Activated naive CD8-positive, alpha-beta T cell treated with anti-CD3 and anti-CD28 coated beads for 36 hours (primary cell): ENCODE measurements at places on chromosomes 6 and 20. TPM values are rescaled to one million over a fixed set of nuclear protein-coding genes. Genes with fewer than 3 reads are reported as not detected.

DNA sequence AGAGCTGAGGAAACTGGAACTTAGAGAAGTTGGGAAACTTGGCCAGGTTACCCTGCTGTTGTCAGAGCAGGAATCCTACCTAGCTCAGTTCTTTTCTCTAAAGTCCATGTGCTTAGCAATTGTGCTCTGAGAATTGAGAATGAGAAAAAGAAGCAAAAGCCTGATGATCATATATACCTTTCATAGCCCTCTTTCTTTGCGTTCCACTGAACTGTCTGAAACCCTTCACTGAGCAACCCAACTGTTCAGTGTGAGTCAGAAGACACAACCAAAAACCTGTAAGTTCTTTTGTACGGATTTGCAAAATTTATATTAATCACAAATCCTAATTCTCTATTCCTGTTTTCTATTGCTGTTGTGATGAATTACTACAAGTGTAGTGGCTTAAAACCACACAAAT lies 80.6 kb downstream of the PHF3 start:
- no peak overlapping the region for H3K27ac ChIP-seq
- H3K4me3 ChIP-seq = no peak overlapping the region
- H3K4me1 ChIP-seq = peaks cover 4% of the 10 kb centered on the region
- H3K36me3 ChIP-seq = peaks cover 22% of the 10 kb centered on the region

- H3K4me1 ChIP-seq = no peaks in the 10 kb centered on the region
- DNase-seq = no peak
- H3K27ac ChIP-seq = no peak overlapping the region
- H3K36me3 ChIP-seq = no peaks in the 10 kb centered on the region
- no peak overlapping the region for H3K4me3 ChIP-seq
Measured at GRCh38 chr6:98644063-98644462, 190.3 kb upstream of the POU3F2 start.

SNAP91 gene
- not detected for total RNA-seq

- H3K27me3 ChIP-seq = no peaks in the 10 kb centered on the region
- H3K4me3 ChIP-seq = no peak overlapping the region
- H3K36me3 ChIP-seq = peaks cover 10% of the 10 kb centered on the region
- DNase-seq = no peak
- H3K4me1 ChIP-seq = peaks cover 30% of the 10 kb centered on the region
Measured at GRCh38 chr6:73727114-73727513, 31.1 kb downstream of the CD109 start.

SH3BGRL2 gene
- 5.2 TPM for total RNA-seq

GRCh38 chr6:90849686-90850085 lies 262.8 kb upstream of the MAP3K7 start:
- no peaks in the 10 kb centered on the region for H3K36me3 ChIP-seq
- no peaks in the 10 kb centered on the region for H3K4me1 ChIP-seq
- DNase-seq = no peak
- no peak overlapping the region for H3K4me3 ChIP-seq

- H3K4me1 ChIP-seq = peaks cover 24% of the 10 kb centered on the region
- H3K36me3 ChIP-seq = peaks cover 3% of the 10 kb centered on the region
- DNase-seq = peak; percentile 3
- H3K27me3 ChIP-seq = peaks cover 13% of the 10 kb centered on the region
- H3K4me3 ChIP-seq = no peak overlapping the region
- no peak overlapping the region for H3K27ac ChIP-seq
Measured at GRCh38 chr6:14381829-14382677, 264.5 kb downstream of the CD83 start.

WFDC12 gene
- not detected for total RNA-seq

DNA sequence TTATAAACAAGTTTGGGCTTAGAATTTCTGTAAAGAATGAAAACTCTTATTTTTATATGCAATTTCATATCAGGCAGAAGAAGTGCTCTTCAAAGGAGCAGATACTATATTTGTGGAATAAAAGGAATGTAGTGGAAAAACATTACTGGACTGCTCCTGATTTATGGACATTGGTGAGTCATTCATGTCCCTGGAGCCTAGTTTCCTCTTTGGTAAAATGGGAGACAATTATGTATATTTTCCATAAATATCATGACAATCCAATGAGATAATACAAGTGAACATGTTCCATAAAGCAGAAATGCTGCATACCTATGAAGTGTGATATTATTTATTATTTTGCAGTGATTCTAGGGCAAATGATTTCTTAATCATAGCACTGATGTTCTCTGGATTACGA lies 445.8 kb upstream of the CITED2 start:
- no peak overlapping the region for H3K4me3 ChIP-seq
- DNase-seq = no peak
- H3K36me3 ChIP-seq = no peaks in the 10 kb centered on the region
- no peak overlapping the region for H3K27ac ChIP-seq
- H3K4me1 ChIP-seq = no peaks in the 10 kb centered on the region

- peaks cover 28% of the 10 kb centered on the region for H3K4me1 ChIP-seq
- DNase-seq = no peak
- H3K27me3 ChIP-seq = no peaks in the 10 kb centered on the region
- H3K36me3 ChIP-seq = no peaks in the 10 kb centered on the region
- peak overlapping the region; percentile 31 for H3K27ac ChIP-seq
Measured at GRCh38 chr20:57425150-57426013, 34.2 kb downstream of the RBM38 start.

GRCh38 chr20:10671919-10672623 lies 1.7 kb downstream of the JAG1 start:
- peak overlapping the region; percentile 65 for H3K4me3 ChIP-seq
- peaks cover 75% of the 10 kb centered on the region for H3K27me3 ChIP-seq
- no peaks in the 10 kb centered on the region for H3K36me3 ChIP-seq
- peaks cover 22% of the 10 kb centered on the region for H3K4me1 ChIP-seq
- no peak overlapping the region for H3K27ac ChIP-seq

OR5V1 gene
- total RNA-seq = not detected

NTSR1 gene
- total RNA-seq = not detected

DNA sequence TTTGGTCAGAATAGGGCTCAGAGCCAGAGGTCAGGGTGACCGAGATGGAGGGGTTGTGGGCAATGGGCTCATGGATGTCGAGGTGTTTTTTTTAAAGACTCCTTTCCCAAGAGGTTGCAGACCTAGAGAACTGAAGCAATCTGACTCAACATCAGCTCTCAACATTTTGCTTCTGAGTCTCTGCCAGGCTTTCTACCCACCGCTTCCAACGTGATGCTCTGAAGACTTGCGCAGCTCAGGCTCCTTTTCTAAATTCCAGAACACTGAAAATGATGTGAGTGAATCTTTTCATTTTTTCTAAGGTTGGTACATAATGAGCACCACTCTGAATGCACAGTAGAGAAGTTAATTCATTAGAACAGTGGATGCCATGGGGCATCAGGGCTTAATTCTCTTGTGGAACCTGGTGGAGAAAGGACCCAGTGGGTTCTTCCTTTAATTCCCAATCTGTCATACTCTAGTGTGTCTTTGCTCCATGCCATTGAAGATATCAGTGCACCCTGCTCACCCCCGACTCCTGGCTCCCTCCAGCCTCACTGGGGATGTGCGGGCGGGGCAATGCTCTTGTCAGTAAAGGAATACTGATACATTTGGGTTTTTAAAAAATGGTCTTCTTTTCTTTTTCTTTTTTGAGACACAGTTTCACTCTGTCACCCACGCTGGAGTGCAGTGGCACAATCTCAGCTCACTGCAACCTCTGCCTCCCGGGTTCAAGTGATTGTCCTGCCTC lies 17.0 kb upstream of the KIF13A start:
- no peak overlapping the region for H3K27ac ChIP-seq
- no peaks in the 10 kb centered on the region for H3K4me1 ChIP-seq
- H3K27me3 ChIP-seq = peaks cover 1% of the 10 kb centered on the region
- no peak for DNase-seq
- no peak overlapping the region for H3K4me3 ChIP-seq
- no peaks in the 10 kb centered on the region for H3K36me3 ChIP-seq

- H3K36me3 ChIP-seq = no peaks in the 10 kb centered on the region
- DNase-seq = no peak
- peaks cover 4% of the 10 kb centered on the region for H3K4me1 ChIP-seq
Measured at GRCh38 chr6:146909886-146910285, 294.3 kb upstream of the STXBP5 start.

DNA sequence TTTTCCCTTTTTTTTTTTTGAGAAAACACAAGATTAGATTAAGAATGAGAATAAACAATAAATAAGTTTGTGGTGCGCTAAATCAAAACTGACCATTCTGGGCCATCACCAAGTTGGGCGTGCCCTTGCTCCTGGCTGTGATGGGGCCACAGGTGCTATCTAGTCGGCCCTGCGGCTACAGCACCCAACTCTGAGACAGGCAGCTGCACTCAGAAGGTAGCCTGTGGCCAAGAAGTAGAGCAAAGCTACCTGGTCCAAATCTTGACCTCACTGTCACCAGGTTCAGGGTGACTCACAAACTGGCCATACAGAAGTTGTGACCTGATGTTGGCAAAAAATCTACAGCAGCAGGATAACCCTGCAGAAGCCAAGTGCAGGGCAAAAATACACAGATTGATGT lies 3.4 kb downstream of the TXNDC5 start:
- H3K27me3 ChIP-seq = no peaks in the 10 kb centered on the region
- peaks cover 19% of the 10 kb centered on the region for H3K36me3 ChIP-seq
- H3K4me3 ChIP-seq = no peak overlapping the region
- H3K27ac ChIP-seq = no peak overlapping the region

GRCh38 chr20:46230801-46231282 lies 77.5 kb downstream of the CDH22 start:
- H3K36me3 ChIP-seq = no peaks in the 10 kb centered on the region
- H3K27me3 ChIP-seq = peaks cover 47% of the 10 kb centered on the region
- no peak overlapping the region for H3K4me3 ChIP-seq
- H3K27ac ChIP-seq = no peak overlapping the region
- H3K4me1 ChIP-seq = no peaks in the 10 kb centered on the region

DNA sequence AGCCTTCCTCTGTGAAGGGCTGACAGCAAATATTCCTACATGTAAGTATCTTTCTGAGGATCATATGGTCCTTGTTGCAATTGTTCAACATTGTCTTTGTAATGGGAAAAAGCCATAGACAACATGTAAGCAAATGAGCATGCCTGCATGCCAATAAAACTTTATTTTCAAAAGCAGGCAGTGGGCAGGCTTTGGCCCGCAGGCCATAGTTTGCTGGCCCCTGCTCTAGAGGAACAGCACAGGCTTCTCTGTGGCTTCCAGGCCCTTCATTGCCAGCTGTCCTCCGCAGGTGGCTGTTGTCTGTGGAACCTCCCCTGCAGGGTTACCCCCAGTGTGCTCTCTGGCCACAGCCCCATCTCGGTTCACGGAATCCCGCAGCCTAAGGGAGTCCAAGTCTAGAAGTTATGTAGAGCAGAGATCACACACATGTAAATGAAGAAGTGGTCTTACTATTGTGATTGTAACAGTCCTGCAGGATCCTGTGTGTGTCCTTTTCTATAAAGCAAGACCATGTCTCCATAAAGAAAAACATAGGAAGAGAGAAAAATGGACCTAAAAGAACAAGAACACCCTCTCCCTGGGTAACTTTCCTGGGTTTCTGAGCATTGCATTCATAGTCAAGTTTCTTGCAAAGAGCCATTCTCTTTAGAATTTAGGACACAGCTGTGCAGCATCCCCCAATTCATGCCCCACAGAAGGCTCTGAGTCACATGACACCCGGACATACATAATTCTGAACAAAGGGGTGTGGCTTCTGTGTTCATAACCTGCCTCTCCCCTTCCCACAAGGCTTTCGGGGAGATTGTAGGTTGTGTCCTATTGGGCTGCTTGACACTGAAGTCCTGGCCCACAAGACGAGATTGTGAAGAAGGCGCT lies 10.0 kb downstream of the UNC93A start:
- no peak overlapping the region for H3K4me3 ChIP-seq
- no peaks in the 10 kb centered on the region for H3K4me1 ChIP-seq
- no peak for DNase-seq
- peaks cover 4% of the 10 kb centered on the region for H3K27me3 ChIP-seq

TSBP1 gene
- total RNA-seq = not detected

DNA sequence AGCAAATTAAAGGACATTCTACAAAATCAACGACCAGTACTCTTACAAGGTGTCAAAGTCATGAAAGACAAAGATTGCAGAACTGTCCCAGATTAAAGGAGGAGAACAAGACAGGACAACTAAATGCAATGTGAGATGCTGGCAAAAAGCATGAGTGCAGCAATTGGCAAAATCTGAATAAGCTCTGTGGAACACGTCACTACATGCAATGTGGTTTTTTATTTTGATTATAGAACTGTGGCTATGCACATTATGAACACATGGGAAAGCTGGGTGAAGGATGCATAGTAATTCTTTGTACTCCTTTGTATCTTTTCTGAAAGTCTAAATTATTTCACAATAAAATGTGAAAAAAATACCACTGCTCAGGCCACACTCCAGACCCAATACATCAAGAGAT lies 509.4 kb downstream of the KIF16B start:
- H3K27ac ChIP-seq = no peak overlapping the region
- H3K4me3 ChIP-seq = no peak overlapping the region
- no peak for DNase-seq
- H3K4me1 ChIP-seq = no peaks in the 10 kb centered on the region

- no peak overlapping the region for H3K27ac ChIP-seq
- H3K27me3 ChIP-seq = no peaks in the 10 kb centered on the region
- H3K36me3 ChIP-seq = no peaks in the 10 kb centered on the region
Measured at GRCh38 chr6:23174781-23175361, 605.5 kb downstream of the HDGFL1 start.

TRDN gene
- not detected for total RNA-seq

HUS1B gene
- 0.84 TPM for total RNA-seq

DNA sequence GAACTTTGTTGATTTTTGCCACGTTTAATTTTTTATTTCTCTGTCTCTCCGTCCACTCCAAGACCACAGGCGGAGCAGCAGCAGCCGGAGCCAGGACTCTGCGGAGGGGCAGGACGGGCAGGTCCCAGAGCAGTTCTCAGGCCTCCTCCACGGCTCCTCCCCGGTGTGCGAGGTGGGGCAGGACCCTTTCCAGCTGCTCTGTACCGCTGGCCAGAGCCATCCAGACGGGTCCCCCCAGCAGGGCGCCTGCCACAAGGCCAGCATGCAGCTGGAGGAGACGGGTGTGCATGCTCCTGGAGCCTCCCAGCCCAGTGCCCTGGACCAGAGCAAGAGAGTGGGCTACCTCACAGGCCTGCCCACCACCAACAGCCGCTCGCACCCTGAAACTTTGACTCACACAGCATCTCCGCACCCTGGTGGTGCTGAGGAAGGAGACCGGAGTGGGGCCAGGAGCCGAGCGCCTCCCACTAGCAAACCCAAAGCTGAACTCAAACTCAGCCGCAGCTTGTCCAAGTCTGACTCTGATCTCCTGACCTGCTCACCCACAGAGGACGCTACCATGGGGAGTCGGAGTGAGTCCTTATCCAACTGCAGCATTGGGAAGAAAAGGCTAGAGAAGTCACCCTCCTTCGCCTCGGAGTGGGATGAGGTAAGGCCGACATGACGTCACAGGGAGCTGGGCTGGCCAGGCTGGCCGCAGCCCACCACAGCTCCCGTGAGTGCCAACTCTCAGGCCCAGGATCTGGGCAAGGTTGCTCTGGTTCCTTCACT lies 123.5 kb downstream of the TCP11 start:
- H3K4me3 ChIP-seq = no peak overlapping the region
- no peaks in the 10 kb centered on the region for H3K4me1 ChIP-seq
- H3K27ac ChIP-seq = no peak overlapping the region
